Cerebellar nuclear complex (tissue), 1 donor: ENCODE measurements at places on chromosomes 4 and X.
A peak's percentile ranks its signal among the peaks of the same experiment; 100 is the strongest.

GRCh38 chrX:114267142-114267541, 316.7 kb upstream of the HTR2C start:
- DNase-seq, result no peak

GRCh38 chrX:47817897-47818296, 18.8 kb upstream of the ZNF81 start:
- DNase-seq, result no peak

- peak; percentile 11 for DNase-seq
Measured at GRCh38 chrX:102712981-102713625, 855 bp downstream of the GPRASP2 start.

- no peak for DNase-seq
Measured at GRCh38 chr4:83885256-83886182, 349.6 kb downstream of the GPAT3 start.

GRCh38 chr4:4969298-4969697, 50.0 kb downstream of the CYTL1 start:
- DNase-seq, result no peak

GRCh38 chr4:129355031-129355430, 259.1 kb downstream of the C4orf33 start:
- DNase-seq, result no peak

GRCh38 chrX:19785647-19786046, 101.8 kb downstream of the SH3KBP1 start:
- no peak for DNase-seq

DNA sequence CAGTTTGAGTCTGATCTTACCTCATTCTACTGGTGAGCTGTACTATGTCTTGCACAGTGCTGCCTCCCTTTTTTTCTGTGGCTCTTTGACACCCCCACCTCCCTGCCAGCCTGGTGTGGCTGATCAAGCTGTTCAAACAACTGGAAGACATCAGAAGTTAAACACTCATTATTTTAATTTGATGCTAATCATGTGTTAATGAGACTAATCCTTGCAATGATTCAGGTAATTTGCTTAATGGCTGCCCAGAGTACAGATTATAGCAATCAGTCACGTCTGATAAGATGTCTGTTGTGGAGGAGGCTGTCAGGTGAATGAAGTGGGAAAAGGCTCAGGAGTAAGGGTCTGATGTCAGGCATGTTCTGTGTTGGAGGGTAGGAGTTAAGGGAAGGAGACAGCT, 87.4 kb upstream of the GK2 start:
- no peak for DNase-seq

- DNase-seq, result no peak
Measured at GRCh38 chr4:38144031-38144430, 183.8 kb downstream of the PTTG2 start.

DNA sequence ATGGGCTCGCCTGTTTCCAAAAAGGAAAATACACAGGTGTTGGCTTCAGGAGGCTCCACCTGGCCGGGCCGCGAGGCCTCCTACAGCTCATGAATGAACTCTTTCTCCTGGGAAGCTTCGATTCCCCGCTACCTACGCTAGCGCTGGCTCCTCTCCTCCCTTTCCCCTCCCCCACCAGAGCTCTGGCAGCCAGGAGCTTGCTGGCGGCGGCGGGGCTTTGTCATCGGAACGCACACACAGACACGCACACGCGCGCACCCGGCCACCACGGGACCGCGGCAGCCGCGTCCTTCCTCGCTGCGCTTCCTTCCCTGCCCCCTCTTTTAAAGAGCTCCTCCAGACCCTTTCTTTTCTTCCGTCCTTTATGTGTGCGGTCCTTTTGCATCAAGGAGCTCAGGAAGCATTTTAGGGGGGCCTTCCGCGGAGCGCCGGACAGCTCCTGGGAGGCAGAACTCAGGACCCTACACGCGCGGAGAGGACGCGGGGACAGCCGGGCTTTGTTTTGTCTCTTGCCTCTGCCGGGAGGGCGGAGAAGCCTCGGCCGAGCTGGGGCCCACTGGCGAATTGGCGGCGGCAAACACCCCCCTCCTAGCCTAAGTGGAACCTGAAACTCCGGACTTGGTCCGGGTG, 70.2 kb upstream of the BCOR start:
- DNase-seq, result no peak

GRCh38 chrX:15576019-15576418, 24.7 kb downstream of the ACE2 start:
- no peak for DNase-seq

DNA sequence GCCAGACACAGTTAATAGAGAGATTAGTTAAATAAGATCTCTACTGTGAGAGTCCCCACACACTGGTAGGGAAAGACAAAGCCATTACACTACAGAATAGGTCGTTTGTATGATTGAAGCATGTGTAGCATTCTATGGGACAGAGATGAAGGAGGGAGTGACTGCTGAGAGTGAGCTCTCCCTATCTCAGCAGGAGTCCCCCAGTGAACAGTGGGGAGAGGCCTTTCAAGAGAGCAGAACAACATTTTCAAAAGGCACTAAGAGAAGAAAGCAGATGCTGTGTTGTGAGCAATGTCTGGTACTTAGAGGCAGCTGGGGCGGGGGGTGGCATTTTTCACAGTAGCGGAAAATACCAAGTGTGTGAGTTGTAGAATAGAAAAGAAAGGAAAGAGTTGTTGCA, 413.6 kb downstream of the AFF2 start:
- no peak for DNase-seq

GRCh38 chr4:84379917-84380641, 119.0 kb downstream of the NKX6-1 start:
- DNase-seq, result no peak

DNA sequence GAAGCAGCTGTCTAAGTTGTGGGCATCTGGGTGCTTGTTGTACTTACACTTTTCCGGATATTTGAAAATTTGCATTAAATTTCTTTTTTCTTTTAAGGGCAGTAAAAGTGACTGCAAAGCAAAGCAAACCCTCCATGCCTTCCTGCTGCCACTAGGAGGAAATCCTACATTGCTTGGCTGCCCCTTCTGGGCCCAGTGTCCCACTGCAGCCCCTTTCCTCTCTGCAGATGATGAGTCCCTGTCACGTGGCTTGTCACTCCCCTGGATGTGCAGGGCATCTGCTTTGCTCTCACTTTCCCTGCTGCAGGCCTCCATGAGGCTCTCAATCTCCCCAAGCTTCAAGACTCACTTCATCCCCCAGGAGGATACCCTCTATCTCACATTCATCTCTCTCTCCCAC, 12.7 kb downstream of the TSR2 start:
- no peak for DNase-seq

- no peak for DNase-seq
Measured at GRCh38 chr4:93127489-93127888, 701.1 kb upstream of the ATOH1 start.

DNA sequence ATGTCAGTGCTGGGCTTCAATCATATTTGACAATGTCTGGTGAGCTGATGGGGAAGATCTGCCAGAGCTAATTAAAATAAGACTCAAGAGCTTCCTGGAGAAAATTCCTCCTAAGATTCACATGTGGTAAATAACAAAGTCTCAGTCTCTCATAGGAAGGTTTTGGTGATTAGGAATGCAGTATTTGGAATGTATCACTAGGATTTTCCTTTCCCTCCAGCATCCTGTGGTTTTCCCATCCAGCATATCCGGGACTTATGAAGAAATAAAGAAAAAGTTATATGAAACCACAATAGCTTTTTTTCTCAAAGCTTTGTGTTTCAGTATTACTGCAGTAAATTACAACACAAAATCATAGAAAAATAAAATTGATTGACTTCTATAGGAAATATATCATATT, 1597.1 kb downstream of the ADGRL3 start:
- DNase-seq, result no peak

- no peak for DNase-seq
Measured at GRCh38 chrX:35115205-35115604, 172.6 kb downstream of the FAM47B start.

- DNase-seq, result no peak
Measured at GRCh38 chrX:133444952-133445831, 29.9 kb upstream of the GPC4 start.

GRCh38 chr4:111120191-111120590, 497.3 kb upstream of the PITX2 start:
- no peak for DNase-seq

DNA sequence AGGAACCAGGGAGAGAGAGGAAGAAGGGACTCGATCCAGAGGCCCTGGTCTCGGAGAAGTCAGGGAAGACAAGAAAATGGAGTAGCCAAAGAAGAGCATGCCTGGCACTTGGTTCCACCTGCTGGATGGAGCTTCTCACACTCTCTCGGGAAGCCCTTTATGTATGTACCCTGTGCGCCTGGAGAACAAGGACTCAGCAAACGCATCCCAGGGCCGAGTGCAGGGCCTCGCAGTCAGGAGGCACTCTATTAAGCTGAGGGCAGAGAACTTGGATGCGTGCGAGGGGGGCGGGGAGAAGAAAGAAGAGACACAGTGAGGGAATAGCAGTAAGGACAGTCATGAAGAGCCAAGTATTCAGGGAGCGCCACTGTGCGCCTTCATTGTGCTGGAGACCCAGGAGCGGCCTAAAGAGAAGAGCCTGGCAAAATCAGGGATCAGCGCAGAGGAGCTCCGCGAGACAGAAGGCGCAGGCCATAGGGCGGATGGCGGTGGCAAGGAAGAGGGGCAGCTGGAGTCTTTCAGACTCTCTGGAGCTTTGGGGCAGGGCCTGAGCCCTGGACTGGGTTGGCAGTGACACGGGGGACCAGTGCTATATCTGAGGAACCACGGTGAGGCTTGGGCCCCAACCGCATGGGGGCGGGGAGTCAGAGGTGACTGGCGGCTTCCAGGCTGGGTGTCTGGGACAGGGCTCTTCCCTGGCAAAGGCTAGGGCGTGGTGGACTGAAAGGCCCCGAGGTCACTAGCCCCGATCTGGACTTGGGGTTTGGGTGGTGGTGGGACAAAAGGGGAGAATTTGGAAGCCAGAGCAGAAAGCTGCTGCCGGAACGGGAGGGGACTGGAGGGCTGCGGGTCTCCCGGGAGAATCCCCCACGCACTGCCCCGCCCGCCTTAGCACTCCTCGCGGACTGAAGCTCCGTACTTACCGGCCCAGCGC, 1.9 kb upstream of the SEPTIN6 start:
- DNase-seq, result no peak

GRCh38 chr4:127545271-127545670, 87.5 kb upstream of the INTU start:
- no peak for DNase-seq

- DNase-seq, result no peak
Measured at GRCh38 chrX:139287155-139287924, 243.2 kb upstream of the F9 start.

- no peak for DNase-seq
Measured at GRCh38 chr4:141416219-141416618, 195.5 kb downstream of the ZNF330 start.

DNA sequence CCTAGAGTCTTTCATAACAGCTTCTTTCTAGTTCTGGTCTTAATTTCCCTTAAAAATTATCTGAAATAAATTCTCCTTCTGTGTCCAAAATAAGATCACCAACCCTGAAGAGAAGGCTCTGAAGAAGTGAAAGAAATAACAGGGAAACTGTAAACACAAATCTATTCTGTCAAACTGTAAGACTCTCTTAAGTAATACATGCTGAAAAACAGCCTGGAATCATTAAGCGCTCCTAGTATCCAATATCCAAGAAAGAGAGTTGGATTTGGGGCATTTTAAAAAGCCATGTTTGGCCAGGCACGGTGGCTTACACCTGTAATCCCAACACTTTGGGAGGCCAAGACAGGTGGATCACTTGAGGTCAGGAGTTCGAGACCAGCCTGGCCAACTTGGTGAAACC, 53.3 kb downstream of the RELL1 start:
- no peak for DNase-seq

- no peak for DNase-seq
Measured at GRCh38 chr4:59848457-59848856, 1351.7 kb upstream of the ADGRL3 start.

GRCh38 chrX:43688586-43688985, 32.5 kb downstream of the MAOA start:
- no peak for DNase-seq

- DNase-seq, result no peak
Measured at GRCh38 chr4:101200561-101200960, 146.8 kb downstream of the PPP3CA start.

DNA sequence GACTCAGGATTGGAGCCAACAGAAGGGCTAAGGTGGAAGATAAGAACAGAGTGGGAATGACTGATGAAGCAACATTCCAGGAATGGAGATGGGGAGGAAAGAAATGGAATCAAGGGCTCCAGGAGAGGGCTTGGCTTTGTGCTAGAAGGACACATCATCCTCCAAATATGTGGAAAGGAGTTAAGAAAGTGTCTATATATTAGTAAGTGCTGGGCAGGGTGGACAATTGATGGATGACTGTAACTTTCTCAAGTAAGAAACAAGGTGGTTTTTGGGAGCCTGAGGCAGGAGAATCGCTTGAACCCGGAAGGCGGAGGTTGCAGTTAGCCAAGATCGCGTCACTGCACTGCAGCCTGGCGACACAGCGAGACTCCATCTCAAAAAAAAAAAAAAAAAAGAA, 71.6 kb upstream of the NFKB1 start:
- no peak for DNase-seq

DNA sequence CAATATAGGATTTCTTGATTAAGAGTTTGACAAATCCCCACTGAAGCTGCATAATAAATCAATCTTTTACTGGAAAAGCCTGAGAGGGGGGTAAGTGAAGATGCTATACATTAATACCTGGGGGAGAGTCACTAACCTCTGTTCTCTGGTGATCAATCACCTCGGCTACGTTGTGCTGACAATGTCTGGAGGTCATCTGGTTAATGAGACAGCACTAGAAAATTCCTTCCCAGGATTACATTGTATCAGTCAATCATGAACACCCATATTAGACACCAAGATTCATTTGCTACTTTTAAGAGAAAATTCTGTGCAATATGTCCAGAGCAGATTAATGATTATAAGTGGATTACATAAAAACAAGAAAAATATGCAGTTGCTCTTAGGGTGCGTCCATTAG, 408.3 kb downstream of the PDHA2 start:
- DNase-seq, result no peak

DNA sequence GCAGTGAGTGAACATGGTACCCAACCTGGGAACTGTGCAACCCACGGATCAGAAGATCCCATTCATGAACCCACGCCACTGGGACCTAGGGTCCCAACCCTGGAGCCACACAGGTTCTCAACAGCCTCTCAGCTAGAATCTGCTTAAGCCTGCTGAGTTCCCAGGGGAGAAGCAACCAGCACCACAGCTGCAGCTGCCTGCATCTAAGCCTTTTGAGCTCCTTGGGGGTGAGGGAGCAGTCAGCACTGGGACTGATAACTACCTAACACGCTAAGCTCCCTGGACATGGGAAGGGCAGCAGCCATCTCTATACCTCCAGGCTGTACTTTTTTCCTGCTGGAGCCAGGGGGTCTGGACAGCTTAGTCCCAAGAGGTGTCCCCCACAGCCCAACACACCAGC, 179.3 kb downstream of the IL15 start:
- DNase-seq, result no peak

- DNase-seq, result no peak
Measured at GRCh38 chr4:6582889-6583490, 8.0 kb downstream of the MAN2B2 start.

GRCh38 chrX:154373340-154374306, 811 bp downstream of the FLNA start:
- peak; percentile 11 for DNase-seq
